ENCODE measurements at places on chromosomes 3 and 15.
A peak's percentile ranks its signal among the peaks of the same experiment; 100 is the strongest.

DNA sequence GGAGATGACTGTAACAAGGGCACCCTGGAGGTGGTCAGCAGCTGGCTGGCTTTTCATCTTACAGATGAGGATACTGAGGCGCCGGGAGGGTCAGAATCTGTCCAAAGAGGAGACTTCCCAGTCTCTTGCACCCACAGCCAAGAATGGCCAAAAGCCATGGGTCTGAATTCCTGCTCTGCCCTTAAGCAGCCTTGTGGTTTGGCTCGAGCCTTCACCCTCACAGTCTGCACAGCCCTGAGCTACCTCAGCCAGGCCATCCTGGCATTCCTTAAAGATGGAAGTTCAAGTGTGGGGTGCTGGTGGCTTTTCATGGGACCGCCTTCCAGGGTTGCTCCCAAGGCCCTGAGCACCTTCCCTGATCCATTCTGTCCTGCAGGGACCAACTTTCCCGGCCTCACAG is 59.2 kb downstream of the CACNA2D2 start:
- DNase-seq, result no peak

- DNase-seq, result no peak
Observed at GRCh38 chr3:172257648-172258400, 190.4 kb downstream of the GHSR start.

- DNase-seq, result no peak
Observed at GRCh38 chr3:75978686-75979085, 193.3 kb upstream of the ZNF717 start.

DNA sequence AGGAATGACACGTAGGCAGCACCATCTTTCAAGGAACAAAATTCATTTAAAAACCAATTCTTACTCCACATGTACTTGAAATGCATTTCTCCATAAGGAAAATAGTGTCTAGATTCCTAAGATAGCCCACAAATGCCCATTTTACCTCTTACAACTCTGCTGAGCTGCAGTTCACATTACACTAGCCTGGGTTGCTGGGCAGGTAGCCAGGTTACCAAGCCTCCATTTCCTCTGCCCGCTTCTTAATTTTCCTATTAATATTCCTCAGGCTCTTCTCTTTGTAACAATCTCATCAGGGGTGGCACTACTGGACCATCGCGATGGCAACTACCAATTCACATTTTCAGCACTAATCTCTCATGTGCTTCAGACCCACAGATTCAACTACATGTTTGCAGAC is 10.8 kb downstream of the ATP13A3 start:
- DNase-seq, result no peak

DNA sequence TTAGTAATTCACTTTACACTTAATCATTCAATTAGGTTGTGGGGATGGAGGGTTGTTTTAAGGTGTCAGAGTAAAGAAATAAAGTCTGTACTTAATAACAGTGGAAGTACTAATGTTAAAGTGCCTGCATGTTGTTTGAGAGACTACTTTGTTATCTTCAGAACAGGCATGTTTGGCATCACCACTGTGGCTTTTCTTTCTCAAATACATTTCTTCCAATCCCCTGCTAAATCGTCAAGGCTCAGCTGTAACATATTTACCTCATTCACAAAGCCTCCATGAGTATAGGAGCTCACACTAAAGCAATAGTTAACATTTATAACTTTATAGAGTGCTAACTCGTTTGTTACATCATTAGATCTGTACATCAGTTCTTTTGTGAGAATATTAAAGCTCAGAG is 2.6 kb downstream of the TIMMDC1 start:
- DNase-seq, result no peak

GRCh38 chr3:193938613-193939012 is 197.3 kb upstream of the HES1 start:
- DNase-seq, result no peak

- DNase-seq, result no peak
Observed at GRCh38 chr3:117400303-117400702, 690.7 kb downstream of the TUSC7 start.

GRCh38 chr15:70488002-70488605 is 275.3 kb downstream of the UACA start:
- DNase-seq, result peak; percentile 71

DNA sequence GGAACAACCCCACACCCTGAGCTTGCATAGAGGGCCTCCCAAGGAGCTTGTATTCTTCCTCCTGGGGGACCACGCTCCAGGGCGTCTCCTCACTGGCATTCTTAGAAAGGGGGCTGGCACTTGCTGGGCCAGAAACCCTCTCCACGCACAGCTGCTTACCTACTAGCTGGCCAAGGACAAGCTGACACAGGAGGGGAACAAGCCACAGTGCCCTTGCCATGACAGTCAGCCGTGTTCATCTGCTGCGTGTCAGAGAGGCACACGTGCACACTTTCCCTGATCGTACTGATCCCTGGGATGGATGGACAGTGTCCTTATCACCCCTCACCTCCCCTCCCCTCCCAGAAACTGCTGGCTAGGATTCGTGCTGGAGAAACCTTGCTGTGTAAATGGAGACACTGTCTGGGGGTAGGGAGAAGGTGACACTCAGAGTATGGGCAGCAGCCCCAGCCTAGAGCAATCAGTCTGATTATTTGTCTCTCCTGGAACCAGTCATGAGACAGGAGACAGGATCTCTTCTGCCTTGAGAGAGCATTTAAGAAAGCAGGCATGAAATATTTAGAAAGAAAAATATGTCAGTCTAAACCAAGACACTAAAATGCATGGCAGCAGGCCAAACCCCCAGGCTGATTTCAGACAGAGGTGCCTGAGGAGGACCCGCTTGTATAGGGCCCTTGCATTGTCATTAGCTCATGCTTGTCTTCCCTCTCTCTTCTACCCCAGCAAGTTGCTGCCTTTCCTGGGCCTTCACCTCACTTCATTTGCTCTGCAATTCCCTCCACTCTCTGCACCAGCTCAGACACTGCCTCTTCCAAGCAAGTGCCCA is 311.8 kb upstream of the TRIM42 start:
- no peak for DNase-seq

DNA sequence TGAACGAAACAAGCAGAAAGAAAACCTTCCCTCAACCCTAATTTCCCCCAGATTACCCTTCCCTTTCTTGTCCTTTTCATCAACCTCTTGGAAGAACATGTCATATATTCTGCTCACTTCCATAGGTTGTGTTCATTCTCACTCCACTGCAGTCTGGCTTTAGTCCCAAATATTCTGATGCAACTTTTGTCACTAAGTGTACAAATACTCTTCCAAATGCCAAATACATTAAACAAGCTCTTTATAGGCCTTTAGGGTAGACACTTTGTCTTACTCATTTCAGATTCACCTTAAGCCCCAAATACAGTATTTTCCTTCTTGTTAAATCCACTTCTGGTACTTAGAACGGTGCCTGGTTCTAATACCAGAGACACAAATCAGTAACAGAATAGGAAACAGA is 406.5 kb upstream of the CDIN1 start:
- DNase-seq, result no peak

DNA sequence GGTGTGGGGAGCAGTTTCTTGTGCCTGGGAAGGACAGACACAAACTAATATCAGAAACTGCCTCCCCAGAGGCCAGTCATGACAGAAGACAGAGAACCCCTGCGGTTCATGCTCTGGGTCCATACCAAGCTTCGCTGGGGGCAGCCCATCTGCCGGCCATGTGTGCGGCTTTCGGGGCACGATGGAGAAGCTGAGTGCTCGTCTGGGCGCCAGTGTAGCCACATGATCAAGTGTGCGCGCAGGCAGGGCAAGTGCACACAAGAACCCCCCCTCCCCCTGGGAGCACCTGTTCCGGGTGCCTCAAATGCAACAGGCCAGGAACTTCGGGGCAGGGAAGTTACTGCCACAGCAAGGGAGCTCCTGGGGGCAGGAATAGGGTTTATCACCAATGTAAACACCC is 1.8 kb downstream of the ADAMTS17 start:
- no peak for DNase-seq

- DNase-seq, result no peak
Observed at GRCh38 chr3:59084583-59084982, 34.8 kb upstream of the CFAP20DC start.

DNA sequence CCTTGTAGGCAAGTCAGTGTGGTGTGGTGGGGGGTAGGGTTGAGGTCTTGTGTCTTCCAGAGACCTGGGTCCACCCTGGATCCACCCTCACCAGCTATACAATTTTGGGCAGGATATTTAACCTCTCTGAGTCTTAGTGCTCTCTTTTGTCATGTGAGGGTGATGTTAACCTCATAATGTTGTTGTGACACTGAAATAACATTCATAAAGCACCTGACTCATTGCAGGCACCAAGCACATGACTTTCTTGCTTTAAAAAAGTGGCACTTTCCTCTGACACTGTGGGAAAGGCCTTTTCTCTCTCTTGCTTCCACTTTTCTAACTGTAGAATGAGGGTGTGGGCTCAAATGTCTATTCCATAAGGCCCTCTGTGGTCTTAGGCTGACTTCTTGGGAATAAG is 75.5 kb downstream of the SCN10A start:
- no peak for DNase-seq

GRCh38 chr3:62028236-62028635 is 345.1 kb downstream of the FEZF2 start:
- no peak for DNase-seq

All from GM13977 (cell line).